ENCODE measurements at places on chromosomes 6 and 20.

DNA sequence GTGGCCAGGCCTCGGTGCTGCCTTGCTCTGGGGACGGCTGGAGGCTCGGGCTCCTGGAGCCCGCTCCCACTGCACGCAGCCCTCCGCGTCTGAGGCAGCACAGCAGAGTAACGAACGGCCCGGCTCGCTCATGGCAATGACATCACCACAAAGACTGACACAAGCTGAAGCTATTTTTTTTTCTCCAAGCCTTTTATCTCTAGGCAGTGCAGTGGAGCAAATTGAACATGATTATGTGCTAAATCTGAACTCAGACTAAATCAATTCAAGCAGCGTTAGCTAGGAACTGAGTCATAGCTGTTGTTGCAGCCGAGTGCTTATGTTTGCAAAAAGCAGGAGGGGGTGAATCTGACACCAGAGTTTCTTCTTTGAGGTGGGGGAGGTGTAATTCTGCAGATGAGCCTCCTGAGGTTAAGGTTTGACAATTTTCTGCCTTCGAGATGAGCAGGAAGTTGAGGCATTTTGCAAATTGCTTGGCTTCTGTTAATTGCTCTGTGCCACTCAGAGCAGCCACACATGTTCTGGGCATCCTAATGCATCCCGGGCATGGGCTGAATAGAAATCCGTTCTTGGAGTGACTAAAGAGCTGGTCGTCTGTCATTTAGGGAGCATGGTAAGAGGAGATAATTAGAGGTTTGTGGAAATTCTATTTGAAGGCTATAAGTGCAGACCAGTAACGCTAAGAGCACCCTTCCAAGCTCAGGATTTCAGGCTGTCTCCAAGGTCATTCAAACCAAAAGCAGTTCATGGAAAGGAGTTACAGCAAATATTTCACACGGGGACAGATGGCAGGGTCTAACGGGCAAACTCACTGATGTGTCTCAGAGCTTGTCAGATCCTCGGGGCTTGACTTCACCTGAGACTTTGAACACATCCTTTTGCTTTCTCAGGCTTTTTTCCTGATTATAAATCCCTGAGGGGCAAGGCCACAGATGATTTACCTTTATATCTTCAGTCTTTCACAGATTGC is 155.1 kb upstream of the ENPP5 start:
- DNase-seq = peak; percentile 6

DNA sequence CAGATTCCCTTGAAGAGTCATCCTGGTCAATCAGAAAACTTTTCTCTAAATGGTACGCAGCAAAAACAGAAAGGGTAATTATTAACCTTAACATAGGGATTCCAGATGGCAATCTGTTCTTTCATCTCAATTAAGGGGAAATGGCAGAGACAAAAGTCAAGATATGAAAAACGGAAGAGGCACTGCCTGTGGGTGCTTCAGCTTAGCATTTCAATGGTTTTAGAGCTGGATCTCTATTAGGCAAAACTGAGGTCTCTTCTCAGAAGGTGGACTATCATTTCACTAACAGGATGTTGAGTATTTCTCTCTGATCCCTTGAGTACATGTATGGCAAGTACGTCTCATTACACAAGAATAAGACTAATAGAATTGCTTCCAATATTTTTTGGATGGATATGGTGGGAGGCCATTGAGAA is 296.9 kb downstream of the HIVEP2 start:
- DNase-seq = no peak

DNA sequence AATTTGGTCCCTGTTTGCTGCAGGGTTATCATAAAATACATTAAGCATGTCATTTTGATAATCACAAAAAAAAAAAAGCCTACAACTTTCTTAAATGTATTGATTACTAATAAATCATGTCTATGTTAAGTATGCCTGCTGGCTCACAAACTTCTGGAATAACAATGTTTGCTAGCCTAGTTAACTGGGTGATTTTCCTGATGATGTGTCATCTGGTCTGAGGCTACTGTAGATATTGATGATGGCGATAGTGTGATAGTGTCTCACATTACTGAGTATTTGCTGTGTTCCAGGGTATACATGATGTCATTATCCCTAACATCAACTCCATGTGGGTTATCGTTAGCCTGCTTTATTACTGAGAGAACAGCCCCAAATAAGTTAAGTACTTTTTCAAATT is 86.2 kb upstream of the VSTM2L start:
- no peak for DNase-seq

DNA sequence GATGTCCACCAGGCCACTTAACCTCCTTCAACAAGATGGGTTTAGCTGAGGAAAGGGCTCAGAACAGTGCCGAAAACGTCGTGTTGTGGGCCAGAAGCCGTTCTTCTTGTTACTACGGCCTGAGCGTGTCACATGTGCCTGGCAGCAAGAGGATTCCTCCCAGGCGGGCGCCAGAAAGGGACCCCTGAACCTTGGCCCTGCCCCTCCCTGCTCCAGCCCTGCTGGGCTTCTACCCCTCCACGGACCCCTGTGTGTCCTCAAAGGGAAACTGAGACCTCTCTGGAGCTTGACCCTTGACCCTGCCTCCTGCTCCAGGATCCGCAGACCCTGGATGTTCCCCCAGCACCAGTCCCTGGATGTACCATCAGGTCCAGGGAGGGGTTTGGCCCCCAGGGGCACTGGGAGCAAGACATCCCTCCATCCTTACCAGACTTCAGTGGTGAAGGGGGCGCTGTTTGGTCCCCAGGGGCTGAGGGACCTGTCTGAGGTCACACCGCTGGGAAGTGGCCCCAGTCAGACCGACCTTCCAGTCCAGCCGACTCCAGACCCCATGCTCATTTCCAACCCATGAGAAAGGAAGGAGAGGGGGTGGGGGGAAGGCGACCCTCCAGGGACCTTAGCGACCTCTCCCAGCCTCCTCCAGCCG is 10.1 kb downstream of the HRH3 start:
- DNase-seq = no peak

DNA sequence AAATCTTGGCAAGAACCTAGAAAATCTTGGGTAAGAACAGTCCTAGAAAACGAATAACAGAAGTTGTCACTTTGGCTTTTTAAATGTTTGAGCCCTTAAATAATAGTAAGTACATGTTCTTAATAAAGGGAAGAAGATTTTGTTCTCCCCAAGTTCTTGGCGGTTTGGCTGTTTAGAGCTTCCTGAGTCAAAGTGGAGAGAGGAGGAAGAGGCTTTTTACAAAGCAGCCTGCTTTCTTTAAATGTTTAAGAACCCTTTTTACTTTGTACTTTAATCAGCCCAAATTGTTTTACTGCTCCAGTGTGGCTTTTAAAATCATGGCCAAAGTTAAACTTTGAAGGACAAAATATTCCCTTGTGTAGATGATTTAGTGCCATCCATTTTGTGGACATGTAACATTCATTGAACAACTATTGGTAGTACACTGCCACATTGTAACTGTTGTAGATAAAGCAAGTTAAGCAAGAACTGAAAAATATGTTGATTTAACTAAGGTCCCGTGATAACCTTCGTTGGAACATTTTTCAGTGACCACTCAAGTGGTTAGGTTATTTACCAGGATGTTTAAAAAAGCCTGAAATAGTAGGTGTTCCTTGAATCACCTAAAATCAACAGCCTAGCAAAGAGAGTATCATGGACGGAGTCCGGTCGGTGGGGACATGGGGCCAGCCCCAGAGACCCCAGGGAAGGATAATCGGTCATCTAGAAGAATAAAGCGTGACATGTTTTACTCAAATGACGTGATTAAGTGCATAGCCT is 2.4 kb downstream of the AMD1 start:
- DNase-seq = no peak

DNA sequence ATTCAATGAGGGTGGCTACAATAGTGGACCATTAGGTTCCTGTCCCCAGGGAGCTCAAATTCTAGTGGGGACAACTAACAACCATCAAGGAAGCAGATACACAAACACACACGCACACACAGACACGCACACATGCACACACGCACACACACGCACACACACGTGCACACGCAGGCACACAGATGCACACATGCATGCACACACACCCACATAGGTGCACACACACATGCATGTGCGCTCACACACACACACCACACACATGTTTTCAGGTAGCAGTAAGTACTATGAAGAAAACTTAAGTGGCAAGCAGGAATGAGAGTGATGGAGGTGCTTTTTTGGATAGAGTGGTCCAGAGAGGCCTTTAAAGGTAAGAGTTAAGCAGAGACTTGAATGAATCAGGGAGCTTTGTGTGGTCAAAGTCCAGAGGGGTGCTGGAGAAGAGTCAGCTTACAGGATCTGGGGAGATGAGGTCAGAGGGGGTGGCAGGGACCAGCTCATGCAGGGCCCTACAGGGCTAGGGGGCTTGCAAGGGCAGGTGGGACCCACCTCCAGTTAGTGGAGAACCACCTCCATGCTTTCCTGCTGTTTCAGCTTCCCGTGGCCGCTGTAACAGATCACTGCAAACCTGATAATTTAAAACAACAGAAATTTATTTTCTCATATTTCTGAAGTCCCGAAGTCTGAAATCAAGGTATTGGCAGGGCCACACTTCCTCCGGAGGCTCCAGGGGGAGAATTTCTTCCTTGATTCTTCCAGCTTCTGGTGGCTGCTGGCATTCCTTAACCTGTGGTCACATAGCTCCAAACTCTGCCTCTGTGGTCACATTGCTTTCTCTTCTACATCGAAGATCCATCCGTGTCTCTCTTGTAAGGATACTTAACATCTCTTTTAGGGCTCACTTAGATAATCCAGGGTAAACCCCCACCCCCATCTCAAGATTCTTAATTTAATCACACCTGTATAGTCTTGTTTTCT is 6.9 kb upstream of the NSFL1C start:
- DNase-seq = no peak

DNA sequence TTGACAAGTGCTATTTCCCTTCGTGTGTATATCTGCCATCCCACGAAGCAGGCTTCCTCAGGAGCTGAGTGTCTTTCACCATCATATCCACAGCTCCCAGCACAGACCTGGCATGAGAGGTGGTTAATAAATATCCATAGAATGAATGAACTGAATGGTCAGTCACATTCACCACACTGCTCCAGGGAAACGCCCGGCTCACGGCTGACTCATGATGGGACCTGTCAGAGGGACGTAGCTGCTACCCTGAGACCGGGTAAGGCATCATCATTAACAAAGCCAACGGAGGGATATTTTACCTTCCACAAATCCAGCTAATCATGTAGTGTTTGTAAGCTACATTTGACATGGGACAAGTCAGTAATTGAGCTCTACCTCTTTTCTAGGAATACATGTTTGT is 12.5 kb downstream of the AGPAT4 start:
- no peak for DNase-seq

DNA sequence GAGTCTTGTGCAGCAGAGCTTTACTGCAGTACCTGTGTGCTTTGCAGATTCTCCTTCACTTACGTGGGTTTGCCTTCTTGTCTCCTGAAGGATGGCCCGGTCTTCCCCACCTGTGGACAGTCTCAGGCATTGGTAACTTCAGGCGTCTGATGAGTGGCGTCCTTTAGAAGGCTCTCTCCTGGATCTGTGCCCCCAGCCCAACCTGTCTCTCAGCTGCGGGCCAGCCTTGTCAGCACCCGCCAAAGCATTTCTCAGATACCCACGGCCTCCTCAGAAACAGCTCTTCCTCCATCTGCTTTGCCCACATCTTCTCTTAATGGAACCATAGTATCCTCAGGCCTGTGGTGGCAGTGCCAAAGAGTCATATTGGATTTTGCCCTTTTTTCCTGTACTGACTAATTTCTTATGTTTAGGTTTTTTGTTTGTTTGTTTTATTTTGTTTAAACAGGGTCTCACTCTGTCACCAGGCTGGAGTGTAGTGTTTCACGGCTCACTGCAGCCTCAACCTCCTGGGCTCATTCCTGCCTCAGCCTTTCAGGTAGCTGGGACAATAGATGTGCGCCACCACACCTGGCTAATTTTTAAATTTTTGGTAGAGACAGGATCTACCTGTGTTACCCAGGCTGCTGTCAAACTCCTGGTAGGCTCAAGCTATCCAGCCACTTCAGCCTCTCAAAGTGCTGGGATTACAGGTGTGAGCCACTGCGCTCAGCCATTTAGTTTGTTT is 96.6 kb downstream of the ARID1B start:
- no peak for DNase-seq

DNA sequence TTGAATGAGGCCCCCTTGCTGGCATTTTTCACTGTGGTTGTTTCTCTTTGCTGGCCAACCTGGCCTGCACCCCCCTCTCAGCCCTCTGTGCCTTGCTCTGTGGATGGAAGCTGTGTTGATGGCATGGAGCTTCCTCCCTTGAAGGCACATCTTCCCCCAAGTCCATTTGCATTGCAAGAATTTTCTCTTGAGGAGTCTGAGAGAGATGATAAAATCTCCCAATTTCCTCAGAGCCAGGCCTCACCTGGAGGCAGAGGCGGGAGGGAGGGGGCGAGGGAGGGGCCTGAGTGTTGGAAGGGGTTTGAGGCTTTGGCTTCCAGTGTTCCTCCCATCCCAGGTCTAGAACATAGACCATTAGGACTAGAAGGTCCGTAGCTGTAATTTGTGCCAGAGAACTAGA is 175.1 kb downstream of the SCP2D1 start:
- DNase-seq = no peak

DNA sequence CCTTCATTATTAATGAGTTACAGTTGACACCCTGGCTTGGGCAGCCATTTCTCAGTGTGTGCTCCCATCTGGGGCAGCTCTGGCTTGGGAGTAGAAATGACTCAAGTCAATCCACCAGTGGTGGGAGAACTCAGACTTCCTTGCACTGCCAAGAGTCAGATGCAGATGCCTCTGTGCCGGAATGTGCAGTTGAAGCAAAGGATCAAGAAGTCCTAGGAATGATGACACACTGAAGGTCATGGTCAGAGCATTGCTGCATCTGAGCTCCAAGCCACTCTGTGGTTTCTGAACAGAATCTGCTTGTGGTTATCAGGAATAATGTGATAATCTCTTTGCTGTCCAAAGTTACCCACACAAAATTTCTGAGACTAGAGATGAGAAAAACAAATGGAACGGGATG is 19.5 kb upstream of the PAX1 start:
- no peak for DNase-seq

DNA sequence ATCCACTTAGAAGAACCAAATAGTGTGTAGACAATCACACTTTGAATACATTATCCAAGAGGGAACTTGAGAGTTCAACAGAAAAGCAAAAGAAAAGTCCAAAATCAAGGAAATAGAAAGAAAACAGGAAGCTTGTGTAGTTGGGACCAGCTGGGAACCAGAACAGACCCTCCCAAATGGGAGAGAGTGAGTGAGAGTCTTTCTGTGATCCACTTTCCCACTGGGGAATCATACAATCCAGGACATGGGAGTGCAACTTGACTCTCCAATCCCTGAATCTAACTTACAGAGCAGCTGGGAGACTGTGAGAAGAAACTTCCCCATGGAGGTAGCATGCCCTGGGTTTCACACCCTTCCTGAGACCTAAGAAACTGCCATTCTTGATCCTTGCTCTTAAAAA is 27.0 kb downstream of the TREML4 start:
- no peak for DNase-seq
